NCI-H524 (cell line): ENCODE measurements at places on chromosomes 7 and 10.

- no peak for DNase-seq
These were observed 78.4 kb downstream of the CUL2 start for GRCh38 chr10:35011771-35012191.

- no peak for DNase-seq
These were observed 255.7 kb downstream of the THSD7A start for GRCh38 chr7:11576310-11576709.

GRCh38 chr10:58642916-58643428 is 130.3 kb downstream of the BICC1 start:
- DNase-seq = peak; percentile 23

DNA sequence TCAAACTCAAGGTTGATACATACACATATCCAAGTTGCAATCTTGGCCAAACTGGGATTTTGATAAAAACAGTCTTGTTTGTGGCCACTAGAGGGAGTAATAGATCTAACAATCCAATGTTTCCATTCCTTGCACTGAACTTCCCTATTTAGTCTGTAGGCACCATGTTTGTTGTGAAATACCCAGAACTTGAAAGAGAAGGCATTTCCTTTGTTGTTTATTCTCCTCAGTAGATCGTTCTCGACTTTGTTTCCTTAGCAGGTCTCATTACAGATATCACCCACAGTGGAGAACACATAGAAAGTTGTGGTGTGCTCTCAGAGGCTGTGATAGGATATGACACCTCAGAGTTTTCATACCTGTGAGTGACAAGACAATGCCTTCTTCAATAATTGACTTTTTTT is 70.3 kb upstream of the MXI1 start:
- DNase-seq = no peak

GRCh38 chr10:27783660-27784059 is 38.0 kb upstream of the MKX start:
- DNase-seq = no peak

- no peak for DNase-seq
These were observed 90.2 kb upstream of the RET start for GRCh38 chr10:42986633-42987032.

GRCh38 chr7:100472121-100472851 is 6.7 kb downstream of the TSC22D4 start:
- no peak for DNase-seq

- DNase-seq = no peak
These were observed 14.8 kb downstream of the PTPRE start for GRCh38 chr10:127921753-127922145.

DNA sequence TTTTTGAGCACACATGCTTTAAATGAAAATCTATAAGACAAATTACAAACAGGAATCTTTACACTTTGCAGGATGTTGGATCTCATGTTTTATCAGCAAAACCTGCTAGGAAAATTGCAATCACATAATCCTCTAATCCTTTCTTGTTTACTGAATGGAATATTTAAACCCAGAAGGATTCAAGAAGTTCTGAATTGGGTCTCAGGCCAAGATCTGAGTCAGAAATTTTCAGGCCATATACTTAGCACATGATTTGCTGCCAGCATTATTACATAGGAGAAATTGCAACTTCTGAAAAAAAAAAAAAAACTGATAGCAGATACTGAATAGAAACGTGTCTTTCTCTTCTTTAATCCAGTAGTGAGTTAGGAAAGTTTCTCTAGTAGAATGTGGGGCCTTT is 1005.3 kb upstream of the POT1 start:
- DNase-seq = no peak

GRCh38 chr7:158603773-158604755 is 16.4 kb upstream of the PTPRN2 start:
- no peak for DNase-seq

DNA sequence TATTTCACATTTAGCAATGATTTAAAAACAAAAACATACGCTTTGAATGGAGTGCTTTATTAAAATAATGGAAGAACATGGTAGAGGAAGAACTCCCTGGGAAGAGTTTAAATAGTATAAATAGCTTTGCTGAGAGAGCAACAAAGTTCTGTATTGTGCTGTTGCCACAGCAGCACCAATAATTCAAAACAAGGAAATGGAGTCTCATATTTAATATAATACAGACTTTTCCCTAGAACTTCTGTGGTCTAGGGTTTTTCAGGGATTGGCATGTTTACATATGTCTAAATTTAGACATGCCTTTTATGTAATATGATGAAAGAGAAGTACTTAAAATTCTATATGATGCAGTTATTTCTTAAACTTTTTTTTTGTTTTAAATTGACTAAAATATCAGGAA is 217.2 kb upstream of the HDAC9 start:
- no peak for DNase-seq

DNA sequence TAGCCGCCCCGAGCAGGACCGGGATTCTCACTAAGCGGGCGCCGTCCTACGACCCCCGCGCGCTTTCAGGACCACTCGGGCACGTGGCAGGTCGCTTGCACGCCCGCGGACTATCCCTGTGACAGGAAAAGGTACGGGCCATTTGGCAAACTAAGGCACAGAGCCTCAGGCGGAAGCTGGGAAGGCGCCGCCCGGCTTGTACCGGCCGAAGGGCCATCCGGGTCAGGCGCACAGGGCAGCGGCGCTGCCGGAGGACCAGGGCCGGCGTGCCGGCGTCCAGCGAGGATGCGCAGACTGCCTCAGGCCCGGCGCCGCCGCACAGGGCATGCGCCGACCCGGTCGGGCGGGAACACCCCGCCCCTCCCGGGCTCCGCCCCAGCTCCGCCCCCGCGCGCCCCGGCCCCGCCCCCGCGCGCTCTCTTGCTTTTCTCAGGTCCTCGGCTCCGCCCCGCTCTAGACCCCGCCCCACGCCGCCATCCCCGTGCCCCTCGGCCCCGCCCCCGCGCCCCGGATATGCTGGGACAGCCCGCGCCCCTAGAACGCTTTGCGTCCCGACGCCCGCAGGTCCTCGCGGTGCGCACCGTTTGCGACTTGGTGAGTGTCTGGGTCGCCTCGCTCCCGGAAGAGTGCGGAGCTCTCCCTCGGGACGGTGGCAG is at the start of gene MGMT:
Gene MGMT (plus strand): TSS at position 539 of the 656 bp plus-strand sequence.
- no peak for DNase-seq

GRCh38 chr7:147809786-147810185 is 780.8 kb upstream of the C7orf33 start:
- no peak for DNase-seq
